ENCODE measurements at places on chromosomes 13 and 19.

DNA sequence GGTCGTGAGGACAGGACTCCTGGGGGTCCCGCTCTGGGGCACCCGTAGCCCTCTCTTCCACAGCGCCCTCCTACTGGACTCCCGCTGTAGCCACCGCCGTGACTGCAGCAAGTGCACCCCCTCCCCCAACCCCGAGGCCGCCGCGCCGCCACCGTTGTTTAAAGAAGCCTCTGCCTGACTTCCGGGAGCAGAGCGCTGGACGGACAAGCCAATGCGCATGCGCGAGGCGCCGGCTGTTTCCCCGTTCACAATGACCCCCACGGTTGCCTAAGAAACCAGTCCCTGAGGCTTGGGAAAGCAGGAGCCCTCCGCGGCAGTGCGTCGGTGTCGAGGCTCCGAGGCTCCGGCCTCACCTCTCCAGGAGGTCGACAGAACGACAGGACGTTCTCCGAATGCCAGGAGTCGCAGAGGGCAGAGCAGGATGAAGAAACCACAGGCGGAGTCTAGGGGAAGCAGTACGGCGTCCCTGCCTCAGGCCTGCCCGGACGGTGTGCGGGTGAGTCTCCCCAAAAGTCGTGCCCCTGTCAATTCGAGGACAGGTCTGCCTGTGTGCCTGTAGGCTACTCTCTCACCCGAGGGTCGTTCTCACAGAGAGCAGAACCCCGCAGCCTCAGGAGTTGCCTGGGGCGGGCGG, 70.5 kb upstream of the ZNF420 start:
- DNase-seq = no peak

DNA sequence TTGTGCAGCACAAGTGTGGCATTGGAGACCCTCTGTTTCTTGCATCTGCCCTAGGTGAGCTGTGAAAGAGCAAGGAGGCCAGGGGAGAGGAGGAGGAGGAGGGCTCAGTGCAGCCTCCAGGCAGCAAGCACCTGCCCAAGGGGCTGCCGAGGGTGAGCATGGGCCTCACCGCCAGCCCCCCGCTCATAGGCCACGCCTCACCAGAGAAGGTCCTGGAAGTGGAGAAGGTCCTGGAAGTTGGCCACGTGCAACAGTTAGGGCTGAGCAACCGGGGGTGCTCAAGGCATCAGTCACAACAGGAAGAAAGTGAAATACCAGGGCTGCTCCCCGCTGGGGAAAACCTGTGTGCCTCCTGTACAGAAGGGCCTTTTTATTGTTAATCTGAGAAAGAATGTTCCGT, 168.9 kb downstream of the TEX29 start:
- DNase-seq = no peak

GRCh38 chr19:16024266-16025107, 51.8 kb upstream of the TPM4 start:
- no peak for DNase-seq

GRCh38 chr13:99265162-99265800, 7.1 kb upstream of the GPR18 start:
- no peak for DNase-seq

GRCh38 chr19:56146904-56147303, 5.8 kb downstream of the ZNF444 start:
- DNase-seq = no peak

DNA sequence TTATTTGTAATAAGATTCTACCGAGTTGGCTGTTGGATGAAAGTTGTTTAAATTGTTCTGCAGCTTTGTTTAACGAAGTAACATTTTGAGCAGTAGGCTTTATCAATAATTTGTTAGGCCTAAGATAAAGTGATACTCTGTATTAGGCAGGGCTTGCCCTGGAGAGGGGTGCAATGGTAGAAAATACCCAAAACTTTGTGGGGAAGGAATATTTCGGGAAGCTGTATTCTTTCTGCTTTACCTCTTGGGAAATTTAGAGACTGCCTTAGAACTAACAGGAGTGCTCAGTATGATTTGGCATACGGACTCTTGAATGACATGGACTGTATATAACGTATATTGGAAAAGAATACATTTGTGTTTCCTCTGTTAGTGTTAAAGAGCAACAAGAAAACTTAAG, 2.5 kb downstream of the PDS5B start:
- DNase-seq = no peak

- DNase-seq = no peak
Measured at GRCh38 chr19:41325947-41326706, 16.2 kb downstream of the CCDC97 start.

Data from stimulated activated CD8-positive, alpha-beta memory T cell treated with anti-CD3 and anti-CD28 coated beads, Interleukin-15, amount 100 ng/mL, for 1 hour (primary cell).